GM12878 (cell line): ENCODE measurements at places on chromosomes 7 and 10. TPM values are rescaled to one million over a fixed set of nuclear protein-coding genes. Genes with fewer than 3 reads are reported as not detected.

DRGX gene
- not detected in 2 replicates for total RNA-seq

ZNF775 gene
- 12.1 and 14.3 TPM in 2 replicates for total RNA-seq

RELN gene
- total RNA-seq: 0.11 and 0.21 TPM in 2 replicates

FAM237B gene
- total RNA-seq: not detected in 2 replicates

TMEM273 gene
- total RNA-seq: 20.9 and 23.5 TPM in 2 replicates

FGFBP3 gene
- 0.35 and 0.41 TPM in 2 replicates for total RNA-seq

ARPC1A gene
- total RNA-seq: 71.6 and 81.4 TPM in 2 replicates

NEUROG3 gene
- not detected in 2 replicates for total RNA-seq

FANK1 gene
- total RNA-seq: not detected in 2 replicates

GFRA1 gene
- 0.05 TPM in 2 replicates for total RNA-seq

UBE2D1 gene
- total RNA-seq: 13.0 and 13.4 TPM in 2 replicates

CHST3 gene
- 0.13 and 0.15 TPM in 2 replicates for total RNA-seq

DEPP1 gene
- 8.6 and 8.9 TPM in 2 replicates for total RNA-seq

BNIP3 gene
- 28.7 and 31.9 TPM in 2 replicates for total RNA-seq

SSC4D gene
- total RNA-seq: 0.41 and 0.72 TPM in 2 replicates

RADIL gene
- 0.11 TPM in 1 of 2 replicates, not detected in the other for total RNA-seq

CTTNBP2 gene
- not detected in 2 replicates for total RNA-seq

CXCL12 gene
- 0.85 and 0.90 TPM in 2 replicates for total RNA-seq

CH25H gene
- total RNA-seq: not detected in 2 replicates

IMMP2L gene
- 14.3 and 22.3 TPM in 2 replicates for total RNA-seq

GPR15LG gene
- 1.3 and 1.5 TPM in 2 replicates for total RNA-seq

WDFY4 gene
- total RNA-seq: 132 and 136 TPM in 2 replicates

LIPA gene
- total RNA-seq: 32.3 and 33.8 TPM in 2 replicates

GCK gene
- total RNA-seq: 0.24 TPM in 1 of 2 replicates, not detected in the other

NUPR2 gene
- not detected in 2 replicates for total RNA-seq

FAM171A1 gene
- total RNA-seq: 0.23 and 0.64 TPM in 2 replicates

BMPR1A gene
- total RNA-seq: 22.7 and 23.6 TPM in 2 replicates

AGBL3 gene
- 2.3 and 4.2 TPM in 2 replicates for total RNA-seq

SPDYE9 gene
- not detected in 2 replicates for total RNA-seq

TAS2R5 gene
- 0.44 and 0.45 TPM in 2 replicates for total RNA-seq

CYP2W1 gene
- total RNA-seq: not detected in 2 replicates

BZW2 gene
- total RNA-seq: 1.6 and 2.4 TPM in 2 replicates

PITRM1 gene
- 51.6 and 52.2 TPM in 2 replicates for total RNA-seq

TMEM225B gene
- total RNA-seq: 0.26 and 0.45 TPM in 2 replicates

HGF gene
- 1.2 and 1.5 TPM in 2 replicates for total RNA-seq

TASOR2 gene
- total RNA-seq: 49.4 and 49.5 TPM in 2 replicates

ACTL6B gene
- total RNA-seq: not detected in 2 replicates

GRID1 gene
- 0.08 TPM in 1 of 2 replicates, not detected in the other for total RNA-seq

DOCK1 gene
- total RNA-seq: 0.13 and 0.18 TPM in 2 replicates

NKX2-3 gene
- not detected in 2 replicates for total RNA-seq

ASB4 gene
- 0.08 TPM in 1 of 2 replicates, not detected in the other for total RNA-seq

MYL10 gene
- total RNA-seq: not detected in 2 replicates

RHOBTB1 gene
- total RNA-seq: 0.21 TPM in 1 of 2 replicates, not detected in the other
